ENCODE measurements at places on chromosomes 5 and 9.

GRCh38 chr9:69871118-69871834, 50.7 kb downstream of the CFAP95 start:
- DNase-seq = no peak

DNA sequence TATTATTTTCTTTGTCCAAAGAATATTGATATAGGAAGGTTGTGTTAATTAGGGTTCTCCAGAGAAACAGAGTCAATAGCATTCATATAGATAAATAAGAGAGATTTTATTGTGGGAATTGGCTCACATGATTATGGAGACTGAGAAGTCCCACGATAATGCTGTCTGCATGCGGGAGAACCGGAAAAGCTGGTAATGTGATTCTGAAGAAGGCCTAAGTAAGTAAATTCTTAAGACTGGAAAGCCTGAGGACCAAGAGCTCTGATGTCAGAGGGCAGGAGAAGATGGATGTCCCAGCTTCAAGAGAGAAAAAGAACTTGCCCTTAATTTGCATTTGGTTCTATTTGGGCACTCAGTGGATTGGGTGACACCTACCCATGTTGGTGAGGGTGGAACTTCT, 307.4 kb upstream of the C9orf72 start:
- no peak for DNase-seq

DNA sequence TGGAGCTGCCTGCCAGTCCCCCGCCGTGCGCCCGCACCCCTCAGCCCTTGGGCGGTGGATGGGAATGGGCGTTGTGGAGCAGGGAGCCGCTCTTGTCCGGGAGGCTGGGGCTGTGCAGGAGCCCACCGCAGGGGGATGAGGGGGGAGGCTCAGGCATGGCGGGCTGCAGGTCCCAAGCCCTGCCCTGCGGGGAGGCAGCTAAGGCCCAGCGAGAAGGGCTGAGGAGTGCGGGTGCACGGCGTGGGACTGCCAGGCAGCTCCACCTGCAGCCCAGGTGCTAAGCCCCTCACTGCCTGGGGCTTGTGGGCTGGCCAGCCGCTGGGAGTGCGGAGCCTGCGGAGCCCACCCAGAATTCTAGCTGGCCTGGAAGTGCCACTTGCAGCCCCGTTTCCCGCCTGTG, 991.7 kb upstream of the ARRDC3 start:
- no peak for DNase-seq

GRCh38 chr5:33892620-33893137, 889 bp upstream of the ADAMTS12 start:
- no peak for DNase-seq

- DNase-seq = no peak
Measured at GRCh38 chr5:38576442-38576841, 20.0 kb upstream of the LIFR start.

- DNase-seq = no peak
Measured at GRCh38 chr5:14147210-14147609, 4.1 kb downstream of the TRIO start.

DNA sequence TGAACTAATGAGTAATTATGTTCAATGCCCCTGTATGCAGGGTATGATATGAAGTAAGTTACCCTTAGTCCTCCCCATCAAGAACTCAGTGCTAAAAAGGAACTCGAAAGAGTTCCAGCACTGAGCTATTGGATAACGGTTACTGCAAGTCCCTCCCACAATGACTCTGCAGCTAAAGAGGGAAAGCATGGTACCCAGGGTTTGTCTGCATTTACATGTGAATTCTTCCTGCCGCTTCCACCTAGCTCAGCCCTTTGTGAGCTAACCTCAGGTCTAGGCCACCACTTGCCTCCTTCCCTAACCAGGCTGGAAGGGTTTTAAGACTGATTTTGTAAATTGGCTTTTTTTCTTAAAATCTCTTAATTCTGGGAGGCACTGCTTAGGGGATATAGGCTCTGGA, 376.8 kb downstream of the EBF1 start:
- DNase-seq = no peak

DNA sequence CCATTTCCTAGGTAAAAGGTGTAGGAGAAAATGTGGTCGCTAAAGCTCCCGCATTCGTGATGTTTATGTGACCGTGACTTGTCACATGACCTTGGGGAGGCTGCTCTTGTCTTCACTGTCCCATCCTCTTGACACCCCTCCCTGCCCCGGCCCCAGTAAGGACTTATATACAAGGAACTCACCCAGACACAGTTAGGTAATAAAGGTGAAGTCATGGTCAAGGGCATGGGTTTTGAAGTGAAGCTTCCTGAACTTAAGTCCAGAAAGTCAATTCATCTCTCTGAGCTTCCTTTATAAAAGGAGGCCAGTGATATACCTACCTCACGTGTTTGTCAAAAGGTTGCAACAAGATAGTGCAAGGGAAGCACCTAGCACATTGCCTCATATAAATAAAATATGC, 17.6 kb downstream of the FGF1 start:
- DNase-seq = no peak

- no peak for DNase-seq
Measured at GRCh38 chr5:42582723-42583122, 159.5 kb downstream of the GHR start.

- no peak for DNase-seq
Measured at GRCh38 chr5:41270423-41271251, 57.3 kb upstream of the C6 start.

DNA sequence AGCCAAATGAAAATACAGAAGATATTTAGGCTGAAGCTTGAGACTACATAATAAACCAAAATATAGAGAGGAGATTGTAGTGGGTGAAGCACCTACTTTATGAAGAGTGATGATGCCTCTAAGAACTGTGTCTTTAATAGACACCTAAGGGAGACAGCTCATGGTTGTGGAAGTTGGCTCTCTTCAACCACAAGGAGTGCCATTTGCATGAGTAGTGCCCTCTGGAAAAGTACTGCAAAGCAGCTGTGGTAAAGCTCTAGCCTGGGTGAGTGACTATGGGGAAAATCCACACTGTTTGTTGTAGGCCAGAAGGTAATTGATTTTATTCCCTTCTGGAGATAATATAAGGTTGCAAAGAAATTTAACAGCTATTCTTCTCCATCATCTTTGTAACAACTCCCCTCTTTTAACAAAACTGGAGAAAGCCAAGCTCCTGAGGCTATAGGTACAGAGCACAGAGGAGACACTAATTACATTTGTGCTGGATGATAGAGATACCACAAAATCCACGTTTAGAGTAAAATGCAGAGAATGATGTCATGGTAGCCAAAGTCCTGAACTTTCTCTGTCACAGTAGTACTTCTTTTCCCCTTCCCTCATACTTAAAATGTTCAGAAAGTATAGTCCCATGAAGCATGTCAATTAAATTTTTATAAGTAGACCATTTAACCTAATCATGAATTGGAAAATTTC, 122.8 kb downstream of the STARD4 start:
- DNase-seq = no peak

GRCh38 chr5:53110156-53110555, 599 bp upstream of the MOCS2 start:
- DNase-seq = no peak

DNA sequence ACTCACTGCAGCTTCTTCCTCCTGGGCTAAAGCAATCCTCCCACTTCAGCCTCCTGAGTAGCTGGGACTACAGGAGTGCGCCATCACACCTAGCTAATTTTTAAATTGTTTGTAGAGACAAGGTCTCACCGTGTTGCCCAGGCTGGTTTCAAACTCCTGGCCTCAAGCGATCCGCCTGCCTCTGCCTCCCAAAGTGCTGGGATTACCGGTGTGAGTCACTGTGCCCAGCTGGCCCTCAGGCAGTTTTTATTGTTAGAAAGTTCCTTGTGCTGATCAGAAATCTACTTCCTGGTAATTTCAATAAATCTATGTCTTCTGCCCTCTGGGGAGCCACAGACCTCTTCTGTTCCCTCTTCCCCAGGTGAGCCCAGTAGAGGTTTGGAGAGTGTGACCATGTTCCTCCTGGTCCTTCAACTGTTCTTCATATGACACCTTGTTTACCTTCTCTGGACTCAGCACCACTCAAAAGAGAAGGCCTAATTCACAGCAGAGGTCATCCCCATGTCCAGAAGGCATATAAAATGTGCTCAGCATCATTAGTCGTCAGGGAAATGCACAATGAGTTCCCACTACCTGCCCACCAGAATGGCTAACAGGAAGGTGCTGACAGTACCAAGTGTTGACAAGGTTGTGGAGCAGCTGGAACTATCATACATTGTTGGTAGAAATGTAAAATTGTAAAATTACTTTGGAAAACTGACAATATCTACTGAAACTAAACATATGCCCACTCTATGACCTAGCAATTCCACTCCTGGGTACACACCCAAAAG, 10.4 kb downstream of the TMOD1 start:
- DNase-seq = peak; percentile 16

- DNase-seq = peak; percentile 70
Measured at GRCh38 chr5:2260211-2261003, 377.7 kb upstream of the IRX4 start.

GRCh38 chr9:2083479-2083878, 68.3 kb downstream of the SMARCA2 start:
- no peak for DNase-seq

DNA sequence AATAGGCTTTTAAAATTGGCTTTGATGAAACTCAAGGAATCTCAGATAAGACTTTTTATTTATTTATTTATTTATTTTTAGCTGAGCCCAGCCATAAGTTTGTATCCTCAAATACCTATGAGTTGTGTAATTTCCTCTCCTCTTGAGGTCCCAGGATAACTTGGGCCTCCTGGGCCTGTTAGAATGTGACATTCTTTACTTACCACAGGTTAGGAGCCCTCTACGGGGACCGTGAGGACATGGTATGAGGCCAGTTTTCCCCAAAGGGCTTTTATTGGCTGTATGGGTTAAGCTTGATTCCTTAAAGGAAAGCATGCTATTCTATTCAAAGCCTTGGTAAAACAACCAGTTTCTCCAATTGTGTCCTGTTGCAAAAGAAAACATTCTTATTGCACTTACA, 16.9 kb downstream of the SHISAL2B start:
- DNase-seq = no peak

DNA sequence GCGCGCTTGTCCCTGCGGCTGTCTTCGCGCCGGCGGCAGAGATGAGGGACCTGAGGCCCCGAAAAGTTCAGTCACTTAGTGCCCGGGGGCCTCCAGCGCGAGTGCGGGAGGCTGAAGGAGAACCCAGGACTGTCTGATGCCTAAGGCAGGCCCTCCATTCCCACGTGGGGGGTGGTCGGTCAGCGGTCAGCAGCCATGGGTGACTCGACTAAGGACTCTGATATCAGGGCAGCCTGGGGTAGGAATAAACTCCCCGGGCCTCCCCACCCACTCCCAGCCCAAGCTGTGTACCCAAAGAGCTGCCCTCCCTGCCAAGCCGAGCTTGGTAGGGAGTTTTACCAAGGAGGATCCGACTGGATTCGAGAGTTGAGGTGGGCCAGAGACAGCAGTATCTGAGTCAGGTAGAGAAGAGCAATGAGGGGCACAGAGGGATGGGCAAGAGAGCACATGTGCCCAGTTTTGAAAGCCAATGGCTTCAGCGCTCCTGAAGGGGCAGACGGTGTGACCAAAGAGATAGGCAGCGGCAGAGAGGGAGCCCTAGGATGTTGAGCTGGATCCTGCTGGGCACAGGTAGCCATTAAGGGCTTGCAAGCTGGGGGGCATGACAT, 787 bp downstream of the FGFR4 start:
- DNase-seq = no peak

- DNase-seq = no peak
Measured at GRCh38 chr5:118981783-118982182, 6.6 kb downstream of the DTWD2 start.

DNA sequence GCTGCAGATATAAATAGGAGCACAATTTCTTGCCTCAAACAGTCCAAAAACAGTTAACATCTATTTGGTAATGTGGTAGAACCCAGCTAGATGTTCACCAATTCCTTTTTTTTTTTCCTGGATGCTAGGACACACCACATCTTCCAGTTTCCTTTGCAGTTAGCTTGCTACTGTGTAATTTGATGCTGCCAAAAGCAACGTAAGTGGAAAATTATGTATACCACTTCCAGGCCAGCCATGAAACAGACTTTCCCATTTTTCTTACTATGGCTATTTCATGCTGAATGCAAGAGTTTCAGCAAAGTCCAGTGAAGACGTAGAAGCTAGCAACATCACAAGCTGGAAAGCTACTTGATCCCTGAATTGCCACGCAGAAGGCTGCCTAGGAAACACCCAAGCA, 667.2 kb downstream of the TLE1 start:
- DNase-seq = no peak

- DNase-seq = no peak
Measured at GRCh38 chr5:16593013-16593412, 23.8 kb downstream of the RETREG1 start.

DNA sequence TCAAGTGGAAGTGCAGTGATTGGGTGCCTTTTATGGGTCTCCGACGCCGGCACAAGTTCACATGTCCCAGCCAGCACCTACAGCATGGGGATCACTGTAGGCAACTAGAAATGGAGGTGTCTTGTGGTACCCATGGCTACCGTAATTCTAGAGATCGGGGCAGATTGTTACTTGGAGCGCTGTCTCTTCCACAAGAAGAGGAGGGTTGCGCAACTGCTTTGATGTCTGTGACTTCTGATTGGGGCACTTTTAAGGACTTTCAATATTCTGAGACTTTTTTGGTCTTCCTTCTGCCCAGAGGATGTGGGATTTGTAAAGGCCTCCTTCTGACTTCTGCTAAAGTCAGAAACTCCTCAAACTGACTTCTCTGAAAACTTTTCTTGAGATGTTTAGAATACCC, 41.9 kb downstream of the GLRX start:
- no peak for DNase-seq

DNA sequence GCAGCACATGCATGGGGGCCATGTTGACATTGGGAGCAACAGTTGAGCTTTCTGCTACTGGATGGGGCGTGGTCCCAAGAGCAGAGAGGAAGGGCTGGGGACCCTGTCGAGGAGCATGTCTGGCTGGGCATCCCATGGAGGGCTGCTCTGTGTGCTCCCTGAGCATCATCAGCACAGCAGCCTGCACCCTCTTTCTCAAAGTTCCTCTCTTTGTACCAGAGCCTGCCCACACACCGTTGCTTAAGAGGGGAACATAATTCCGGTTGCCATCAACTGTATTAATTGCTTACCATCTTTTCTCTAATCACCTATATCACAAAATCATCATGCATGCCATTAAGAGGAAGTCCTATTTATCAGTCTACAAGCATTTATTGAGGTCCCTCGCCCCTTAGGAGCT, 55.2 kb upstream of the DIRAS2 start:
- DNase-seq = no peak

DNA sequence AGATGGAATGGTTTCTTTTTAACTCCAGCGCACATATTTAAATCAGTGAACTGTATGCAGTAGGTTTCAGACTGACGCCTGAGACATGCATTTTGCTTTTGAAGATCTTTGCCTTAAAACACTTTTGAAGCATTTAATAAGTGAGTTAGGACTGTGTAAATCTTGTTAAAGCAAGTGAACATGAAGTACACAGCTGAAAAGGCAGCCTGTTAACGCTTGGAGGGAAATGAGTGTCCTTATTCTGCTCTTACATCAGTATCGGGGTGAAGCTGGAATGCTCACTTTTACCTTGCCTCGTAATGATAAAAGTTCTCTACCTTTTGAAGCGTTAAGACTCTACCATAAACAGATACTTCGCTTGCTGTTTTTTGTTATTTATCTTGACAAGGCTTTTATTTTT, 552.2 kb downstream of the ZNF608 start:
- no peak for DNase-seq
